Fibroblast of skin of right quadriceps (primary cell): ENCODE measurements at places on chromosomes 5 and 9.

DNA sequence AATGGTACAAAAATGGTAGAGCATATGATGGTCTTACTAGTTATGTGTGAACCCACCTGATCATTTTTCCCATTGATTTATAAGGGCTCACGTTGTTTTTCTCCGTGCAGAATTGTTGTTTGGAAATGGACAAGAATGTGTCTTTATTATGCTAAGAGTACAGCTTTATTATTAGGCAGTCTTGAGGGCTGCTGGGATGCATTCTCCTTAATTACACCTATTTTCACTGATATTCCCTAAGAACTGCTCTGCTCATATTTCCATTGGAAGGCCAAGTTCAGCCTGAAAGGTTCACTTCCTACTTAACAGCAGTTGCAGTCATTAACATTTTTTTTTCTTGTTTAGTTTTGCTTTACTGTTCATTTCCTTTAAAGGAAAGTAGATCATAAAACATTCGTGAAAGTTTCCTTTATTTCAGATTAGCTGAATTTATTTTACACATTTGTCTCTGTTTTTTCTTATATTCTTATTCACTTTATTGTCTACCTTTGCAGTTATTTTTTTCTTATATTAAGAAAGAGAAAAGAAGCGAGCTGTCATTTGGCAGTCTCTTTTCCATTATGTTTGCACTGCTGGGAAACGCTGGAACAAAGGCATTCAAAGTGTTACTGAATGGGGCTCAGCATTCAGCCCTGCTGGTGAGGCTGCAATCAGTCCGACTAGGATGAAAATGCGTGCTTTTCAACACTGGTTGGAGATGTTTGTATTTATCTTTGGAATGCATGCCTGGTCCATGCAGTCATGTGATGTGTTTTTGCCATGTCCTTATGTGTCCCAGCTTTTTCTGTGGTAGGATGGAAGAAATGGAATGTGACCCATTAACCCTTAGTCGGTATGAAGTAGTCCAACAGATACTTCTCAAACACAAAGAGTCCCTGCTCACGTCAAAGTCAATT is 602.7 kb upstream of the ZNF608 start:
- peak; percentile 44 for DNase-seq

- DNase-seq = no peak
Measured at GRCh38 chr5:135444360-135444759, 2.8 kb downstream of the DCANP1 start.

- peak; percentile 45 for DNase-seq
Measured at GRCh38 chr9:125409637-125410521, 148.3 kb downstream of the GAPVD1 start.

- peak; percentile 94 for DNase-seq
Measured at GRCh38 chr5:139660923-139661814, 13.0 kb downstream of the CXXC5 start.
